NCI-H524 treated with DMSO at 0.1 percent for 48 hours (cell line): ENCODE measurements at places on chromosomes 11 and 22.

DNA sequence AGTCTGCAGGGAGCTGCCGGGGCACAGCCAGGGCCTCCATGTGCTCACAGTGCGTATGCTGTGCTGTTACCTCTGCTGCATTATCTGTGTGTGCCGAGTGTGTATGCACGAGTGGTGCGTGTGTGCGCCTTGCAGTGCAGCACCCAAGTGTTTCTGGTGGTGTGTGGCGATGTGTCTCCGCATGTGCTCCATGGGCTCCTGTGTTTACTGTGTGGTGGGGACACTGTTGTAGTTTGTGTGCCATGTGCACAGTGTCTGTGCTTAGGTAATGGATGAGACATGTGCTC lies 31.4 kb downstream of the KCNC1 start:
- DNase-seq: no peak

- DNase-seq: no peak
Measured at GRCh38 chr22:36198536-36198935, 3.1 kb downstream of the APOL4 start.

- DNase-seq: no peak
Measured at GRCh38 chr11:118264569-118265465, 720 bp upstream of the MPZL2 start.

DNA sequence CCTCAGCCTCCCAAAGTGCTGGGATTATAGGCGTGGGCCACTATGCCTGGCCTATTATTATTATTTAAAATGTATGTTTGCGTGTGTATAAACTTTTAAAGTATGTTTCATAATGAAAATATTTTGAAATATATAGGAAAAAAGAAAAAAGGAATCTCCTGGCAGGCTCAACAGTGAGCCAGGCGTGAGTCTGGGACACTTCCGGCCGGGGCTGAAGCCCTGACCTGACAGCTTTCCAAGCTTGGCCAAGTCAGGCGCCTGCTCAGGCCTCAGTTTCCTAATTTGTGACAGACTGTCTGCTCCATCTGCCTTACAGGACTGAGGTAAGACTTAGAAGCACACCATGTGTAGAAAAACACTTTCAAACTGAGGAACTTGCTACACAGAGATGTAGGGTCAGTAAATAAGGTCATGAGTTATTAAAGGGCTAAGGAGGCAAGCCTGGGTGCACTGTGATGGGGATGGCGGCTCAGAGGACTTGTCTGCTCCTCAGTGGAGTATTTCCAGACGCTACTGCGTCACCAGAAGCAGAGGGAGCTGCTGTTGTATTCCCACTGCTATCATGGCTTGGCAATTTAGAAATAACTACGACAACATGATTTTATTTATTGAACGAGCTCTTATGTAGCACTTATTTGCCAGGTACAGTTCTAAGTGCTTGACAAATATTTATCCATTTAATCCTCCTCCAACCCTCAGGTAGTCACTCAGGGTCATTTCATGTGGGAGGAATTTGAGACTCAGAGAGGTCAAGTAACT lies 100.1 kb downstream of the PRR5L start:
- DNase-seq: no peak

- no peak for DNase-seq
Measured at GRCh38 chr22:44676441-44677352, 25.3 kb upstream of the PRR5 start.

DNA sequence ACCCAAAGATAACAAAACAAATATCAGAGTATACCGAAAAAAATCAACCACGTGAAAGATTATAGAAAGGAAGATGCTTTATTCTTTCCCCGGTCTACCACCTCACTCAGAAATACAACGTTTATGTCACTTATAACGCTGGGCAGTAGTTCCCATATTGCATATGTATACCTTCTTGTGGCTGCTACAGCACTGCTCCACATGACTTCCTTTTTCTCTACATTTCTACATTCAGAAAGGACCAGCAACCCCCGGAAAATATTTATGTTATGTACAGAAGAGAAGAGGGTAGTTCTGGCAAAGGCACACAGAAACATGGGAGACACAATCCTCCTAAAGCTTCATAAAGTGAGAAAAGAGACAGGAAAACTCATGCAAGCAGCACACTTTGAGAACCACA lies 56.8 kb downstream of the MTMR2 start:
- DNase-seq: no peak

GRCh38 chr11:31883435-31883834 lies 72.3 kb upstream of the PAX6 start:
- no peak for DNase-seq

- DNase-seq: no peak
Measured at GRCh38 chr22:49535527-49536125, 292.0 kb downstream of the BRD1 start.

- DNase-seq: no peak
Measured at GRCh38 chr11:85699957-85700741, 14.2 kb upstream of the CCDC89 start.

- DNase-seq: no peak
Measured at GRCh38 chr11:11965656-11966353, 42.6 kb downstream of the DKK3 start.
